Nucleus accumbens (tissue), 56 donors: ENCODE measurements at places on chromosomes 3 and 15.

DNA sequence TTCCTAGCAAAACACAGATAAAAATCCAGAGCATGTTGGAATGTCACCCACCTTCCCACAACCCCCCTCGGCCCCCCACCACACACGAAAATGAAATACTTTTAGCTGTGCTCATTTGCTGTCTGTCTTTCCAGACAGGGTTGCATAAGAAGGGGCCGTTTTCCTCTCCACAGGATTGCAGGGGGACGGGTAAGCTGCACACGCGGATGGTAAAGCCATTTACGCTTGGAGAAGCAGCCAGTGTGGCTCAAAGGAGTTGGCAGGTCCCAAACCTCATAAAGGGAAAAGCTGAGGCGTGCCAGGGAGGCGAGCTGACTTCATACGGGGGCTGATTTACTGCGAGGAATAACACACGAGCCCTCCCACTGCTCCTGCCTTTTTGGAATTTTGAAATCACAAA is 47.4 kb upstream of the ITGA11 start:
- DNase-seq = no peak

DNA sequence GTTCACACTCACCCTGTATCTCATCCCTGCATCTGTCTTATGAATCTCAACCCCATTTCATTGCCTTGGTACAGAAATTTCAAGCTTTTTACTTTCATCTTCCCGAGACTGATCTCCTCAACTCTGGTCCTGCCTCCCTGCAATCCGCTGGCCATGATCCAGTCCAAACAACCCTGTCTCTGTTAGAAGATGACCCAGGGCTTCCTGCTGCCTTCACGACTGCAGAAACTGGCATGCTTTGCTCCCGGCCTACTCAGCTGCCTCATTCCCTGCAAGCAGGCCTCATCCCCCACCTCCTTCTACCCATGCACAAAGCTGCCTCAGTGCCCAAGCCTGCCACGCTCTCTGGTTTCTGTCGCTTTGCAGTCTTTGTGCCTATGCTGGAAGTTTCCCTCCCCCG is 12.4 kb downstream of the HES1 start:
- DNase-seq = no peak

GRCh38 chr15:52422001-52422400 is 106.7 kb downstream of the MYO5A start:
- no peak for DNase-seq

DNA sequence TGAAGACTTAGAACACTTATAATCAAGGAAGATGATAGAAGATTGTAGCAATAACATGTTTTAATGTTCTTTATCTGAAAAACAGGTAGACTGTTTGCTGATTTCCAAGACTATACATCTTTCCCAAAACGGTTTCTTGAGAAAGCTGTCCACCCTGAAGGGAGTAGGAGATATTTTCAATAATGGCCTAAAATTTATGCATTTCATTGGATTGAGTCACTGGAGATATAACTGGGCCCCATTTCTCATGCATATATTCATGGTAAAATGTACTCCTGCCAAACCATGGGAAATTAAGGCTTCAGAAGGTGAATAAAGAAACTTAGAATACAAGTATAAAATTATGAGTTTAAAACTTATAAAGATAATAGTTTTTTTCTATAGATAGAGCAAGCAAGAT is 143.9 kb downstream of the LSAMP start:
- no peak for DNase-seq

GRCh38 chr15:57421551-57421950 is 45.2 kb downstream of the CGNL1 start:
- no peak for DNase-seq

DNA sequence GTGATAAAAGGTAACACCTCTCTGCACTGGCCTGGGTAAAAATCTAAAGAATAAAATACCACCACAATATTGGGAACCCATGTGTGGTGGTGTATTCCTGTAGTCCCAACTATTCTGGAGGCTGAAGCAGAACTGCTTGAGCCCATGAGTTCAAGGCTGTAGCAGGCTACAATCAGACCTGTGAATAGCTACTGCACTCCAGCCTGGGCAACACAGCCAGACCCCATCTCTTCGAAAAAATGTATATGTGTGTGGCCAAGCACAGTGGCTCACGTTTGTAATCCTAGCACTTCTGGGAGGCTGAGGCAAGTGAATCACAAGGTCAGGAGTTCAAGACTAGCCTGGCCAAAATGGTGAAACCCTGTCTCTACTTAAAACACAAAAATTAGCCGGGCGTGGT is 1.8 kb upstream of the RPL14 start:
- no peak for DNase-seq

DNA sequence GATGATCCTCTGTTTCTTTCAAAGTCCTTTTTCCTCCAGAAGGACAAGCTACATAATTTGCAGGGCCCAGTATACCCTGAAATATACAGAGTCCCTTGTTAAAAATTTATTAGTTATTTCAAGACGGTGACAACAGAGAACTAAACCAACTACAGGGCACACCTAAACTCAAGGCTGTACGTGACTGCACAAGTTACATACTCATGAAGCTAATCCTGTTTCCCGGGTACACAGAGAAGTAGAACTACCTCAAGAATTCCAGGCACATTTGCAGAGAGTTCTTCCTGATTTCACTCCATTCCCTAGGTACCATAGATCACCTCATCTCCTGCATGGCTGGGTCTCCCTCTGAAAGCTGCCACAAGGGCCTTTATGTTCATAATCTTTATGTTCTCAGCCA is 279.4 kb upstream of the ARL6 start:
- DNase-seq = no peak

DNA sequence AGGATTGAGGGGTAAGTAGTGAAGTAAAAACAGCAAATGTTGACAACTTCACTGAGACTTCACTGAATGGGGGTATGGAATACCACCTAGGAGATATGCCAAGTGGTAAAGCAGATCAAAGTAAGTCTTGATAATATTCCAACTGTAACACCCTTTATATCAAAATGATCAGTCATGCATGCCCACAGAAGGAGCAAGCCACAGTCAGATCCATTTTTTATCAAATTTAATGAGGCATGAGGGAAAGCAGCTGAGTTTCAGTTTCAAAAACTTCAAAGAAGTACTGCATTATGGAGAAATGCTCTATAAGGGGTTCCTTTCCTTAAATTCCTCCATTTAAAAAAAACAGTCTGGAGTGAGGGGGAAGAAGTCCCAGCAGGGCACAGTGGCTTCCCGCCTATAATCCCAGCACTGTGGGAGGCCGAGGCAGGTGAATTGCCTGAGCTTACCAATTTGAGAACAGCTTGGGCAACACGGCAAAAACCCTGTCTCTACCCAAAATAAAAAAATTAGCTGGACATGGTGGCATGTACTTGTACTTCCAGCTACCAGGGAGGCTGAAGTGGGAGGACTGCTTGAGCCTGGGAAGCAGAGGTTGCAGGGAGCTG is 56.9 kb downstream of the TJP1 start:
- no peak for DNase-seq
